ENCODE measurements at places on chromosomes 2 and 18.

DNA sequence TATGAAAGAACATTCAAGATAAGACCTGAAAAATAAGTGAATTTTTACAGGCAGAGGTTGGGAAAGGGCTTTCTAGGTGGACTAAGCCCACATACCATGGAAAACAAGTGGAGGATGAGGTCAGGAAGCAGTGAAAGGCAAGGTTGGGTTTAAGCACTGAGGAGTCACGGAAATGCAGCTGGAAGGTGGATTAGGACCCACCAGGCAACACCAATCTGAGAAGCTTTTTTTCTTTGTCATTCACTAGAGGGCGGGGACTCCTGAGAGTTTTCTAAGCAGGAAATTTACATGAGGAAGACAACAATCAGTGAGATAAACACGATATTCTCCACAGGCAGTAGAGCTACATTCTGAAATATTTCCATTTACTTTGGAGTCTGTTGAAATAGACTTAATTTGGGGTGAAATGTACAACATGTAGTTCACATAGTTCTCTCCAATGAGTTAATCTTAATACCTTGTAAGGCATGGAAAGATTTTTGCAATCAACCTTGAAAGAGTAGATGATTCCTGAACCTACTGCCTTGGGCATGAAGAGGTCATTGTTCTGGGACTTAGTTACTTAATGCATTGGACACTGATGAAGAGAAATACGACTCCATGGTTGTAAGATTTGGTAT is 40.7 kb downstream of the VIT start:
- no peak for DNase-seq

DNA sequence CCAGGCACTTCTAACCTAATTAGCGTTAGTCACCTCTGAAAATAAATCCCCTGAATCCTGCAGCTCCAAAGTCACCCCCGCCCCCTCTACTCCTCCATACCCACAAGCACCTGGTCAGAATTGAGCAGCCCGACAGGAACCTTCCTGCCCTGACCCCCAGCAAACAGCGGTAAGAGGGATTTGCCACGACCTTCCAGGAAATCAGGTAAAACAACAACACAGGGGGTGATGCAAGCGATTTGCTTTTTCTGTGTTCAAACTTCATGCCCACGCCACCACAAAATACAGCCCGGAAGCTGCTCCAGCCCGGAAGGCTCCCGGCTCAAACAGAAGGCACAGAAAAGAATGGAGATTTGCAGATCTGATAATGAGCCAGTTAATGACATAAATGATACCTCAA is 367.1 kb downstream of the GPD2 start:
- no peak for DNase-seq

GRCh38 chr2:141630407-141630930 is 500.3 kb downstream of the LRP1B start:
- no peak for DNase-seq

DNA sequence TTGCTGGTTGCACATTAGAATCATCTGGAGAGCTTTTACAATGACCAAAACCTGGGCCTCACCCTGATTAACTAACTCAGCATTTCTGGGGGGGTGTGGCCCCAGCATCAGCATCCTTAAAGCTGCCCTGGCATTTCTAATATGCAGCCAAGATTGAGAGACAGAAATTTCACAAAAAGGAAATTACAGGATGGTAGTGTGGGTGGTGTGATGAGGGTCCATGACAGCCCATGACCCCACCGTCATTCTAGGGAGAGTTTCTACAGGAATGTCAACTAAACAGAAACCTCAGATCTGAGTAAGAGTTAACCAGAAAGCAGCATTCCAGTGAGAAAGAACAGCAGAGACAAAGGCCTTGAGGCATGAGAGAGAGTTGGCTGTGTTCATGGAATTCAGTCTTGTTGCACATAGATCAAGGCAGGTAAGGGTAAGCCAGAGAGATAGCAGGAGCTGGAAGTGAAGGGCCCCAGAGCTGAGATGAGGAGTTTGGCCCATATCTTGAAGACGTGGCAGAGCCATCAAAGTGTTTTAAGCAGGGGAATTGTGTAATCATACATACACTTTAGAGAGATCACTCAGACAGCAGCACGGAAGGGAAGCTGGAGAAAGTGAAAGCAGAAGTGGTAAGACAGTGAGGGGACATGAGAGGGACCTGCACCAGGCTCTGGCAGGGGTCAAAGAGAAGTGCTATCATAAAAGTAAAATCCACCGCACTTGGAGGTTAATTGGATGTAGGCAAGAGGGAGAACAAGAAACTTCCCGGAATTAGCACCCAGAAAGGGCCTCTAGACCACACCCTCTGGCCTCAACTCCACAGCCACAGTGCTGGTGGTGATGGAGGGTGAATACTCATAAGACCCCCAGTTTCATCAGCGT is 7.8 kb upstream of the TRABD2A start:
- peak; percentile 80 for DNase-seq

DNA sequence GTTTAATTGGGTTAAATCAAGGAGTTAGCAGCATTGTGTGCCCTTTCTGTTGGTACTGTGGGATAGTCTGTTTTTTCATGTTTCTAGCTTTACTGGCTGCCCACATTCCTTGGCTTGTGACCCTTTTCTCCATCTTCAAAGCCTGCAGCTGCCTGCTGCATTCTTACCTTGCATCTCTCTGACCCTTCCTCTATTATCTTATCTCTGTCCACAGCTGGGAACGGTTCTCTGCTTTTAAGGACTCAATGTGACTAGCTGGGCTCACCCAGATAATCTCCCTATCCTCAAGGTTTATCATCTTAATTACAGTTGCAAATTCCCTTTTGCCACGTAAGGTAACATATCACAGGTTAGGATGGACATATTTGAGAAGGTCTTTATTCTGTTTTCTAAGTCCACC is 199.7 kb downstream of the KCNS3 start:
- no peak for DNase-seq

DNA sequence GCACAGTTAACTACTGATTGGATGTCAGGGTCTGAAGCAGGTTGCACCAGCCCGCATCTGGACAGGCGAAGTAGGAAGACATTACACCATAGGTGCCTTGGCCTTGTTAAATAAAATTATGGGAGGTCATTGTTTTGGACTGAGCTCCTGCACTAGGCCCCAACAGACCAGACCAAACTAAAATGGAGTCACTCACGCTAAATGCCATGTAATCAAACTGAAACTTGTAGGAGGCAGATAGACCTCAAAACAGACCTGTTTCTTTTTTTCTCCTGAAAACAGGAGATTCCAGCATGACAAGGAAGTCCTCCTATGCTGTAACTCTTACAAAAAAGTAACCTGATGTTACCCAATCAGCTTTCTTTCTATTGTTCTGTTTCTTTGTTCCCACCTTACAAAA is 15.5 kb upstream of the NFU1 start:
- DNase-seq: no peak

GRCh38 chr2:157989227-157989626 is 112.4 kb upstream of the UPP2 start:
- no peak for DNase-seq

DNA sequence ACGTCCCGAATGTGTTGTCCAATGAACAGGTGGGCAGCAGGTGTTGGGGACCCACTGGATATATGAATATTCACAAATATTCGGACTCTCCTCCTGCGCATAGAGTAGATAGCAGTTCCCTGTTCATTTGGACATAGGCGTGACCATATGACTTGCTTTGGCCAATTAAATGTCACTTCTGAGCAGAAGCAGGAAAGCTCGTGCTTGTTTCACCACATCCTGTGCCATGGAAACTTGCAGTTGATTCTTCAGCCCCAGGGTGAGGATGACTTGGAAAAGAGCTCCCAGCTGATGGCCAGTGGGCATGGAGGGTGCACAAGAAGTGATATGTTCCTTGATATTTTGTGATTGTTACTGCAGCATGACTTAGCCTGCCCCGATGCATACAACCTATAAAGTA is 52.6 kb downstream of the PTPRM start:
- DNase-seq: no peak

GRCh38 chr18:69564602-69565001 is 163.9 kb downstream of the DOK6 start:
- DNase-seq: no peak

DNA sequence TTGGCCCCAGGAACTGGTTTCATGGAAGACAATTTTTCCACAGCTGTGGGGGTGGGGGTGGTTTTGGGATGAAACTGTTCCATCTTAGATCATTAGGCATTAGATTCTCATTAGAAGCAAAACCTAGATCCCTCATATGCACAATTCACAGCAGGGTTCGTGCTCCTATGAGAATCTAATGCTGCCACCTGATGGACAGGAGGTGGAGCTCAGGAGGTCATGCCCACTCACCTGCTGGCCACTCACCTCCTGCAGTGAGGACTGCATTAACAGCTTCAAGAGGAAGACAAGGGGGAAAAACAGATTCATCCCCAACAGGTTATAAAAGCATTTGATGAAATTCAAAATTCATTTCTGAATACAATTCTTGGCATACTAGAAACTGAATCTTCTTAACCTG is 38.5 kb downstream of the THAP4 start:
- no peak for DNase-seq

DNA sequence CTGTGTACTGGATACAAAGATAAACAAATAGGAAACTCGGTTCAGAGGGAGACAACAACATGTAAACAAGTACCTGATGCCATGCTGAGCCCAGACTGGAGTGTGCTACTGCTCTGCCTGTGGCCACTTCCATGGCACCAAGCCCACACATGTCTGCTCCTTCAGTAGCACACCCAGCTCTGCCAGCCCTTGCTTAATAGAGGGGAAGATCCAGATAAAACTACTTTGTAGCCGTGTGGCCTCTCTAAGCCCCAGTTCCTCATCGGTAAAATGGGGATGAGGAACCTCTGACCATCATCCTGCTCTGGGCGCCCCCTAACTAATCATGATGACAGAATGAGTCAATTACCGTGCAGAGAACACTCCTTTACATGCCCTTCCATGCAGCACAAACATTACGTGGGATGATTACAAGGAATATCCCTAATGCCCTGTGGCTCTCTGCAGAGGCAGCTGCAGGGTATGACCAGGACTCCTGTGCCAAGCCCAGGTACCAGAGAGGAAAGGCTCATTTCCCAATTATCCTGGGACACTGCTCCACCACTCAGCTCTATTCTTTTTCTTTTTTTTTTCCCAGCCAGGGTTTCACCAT is 34.9 kb downstream of the DNMT3A start:
- DNase-seq: no peak

- no peak for DNase-seq
Measured at GRCh38 chr18:57475408-57475807, 40.2 kb downstream of the ONECUT2 start.

GRCh38 chr2:65818873-65819451 is 386.6 kb upstream of the SPRED2 start:
- no peak for DNase-seq

DNA sequence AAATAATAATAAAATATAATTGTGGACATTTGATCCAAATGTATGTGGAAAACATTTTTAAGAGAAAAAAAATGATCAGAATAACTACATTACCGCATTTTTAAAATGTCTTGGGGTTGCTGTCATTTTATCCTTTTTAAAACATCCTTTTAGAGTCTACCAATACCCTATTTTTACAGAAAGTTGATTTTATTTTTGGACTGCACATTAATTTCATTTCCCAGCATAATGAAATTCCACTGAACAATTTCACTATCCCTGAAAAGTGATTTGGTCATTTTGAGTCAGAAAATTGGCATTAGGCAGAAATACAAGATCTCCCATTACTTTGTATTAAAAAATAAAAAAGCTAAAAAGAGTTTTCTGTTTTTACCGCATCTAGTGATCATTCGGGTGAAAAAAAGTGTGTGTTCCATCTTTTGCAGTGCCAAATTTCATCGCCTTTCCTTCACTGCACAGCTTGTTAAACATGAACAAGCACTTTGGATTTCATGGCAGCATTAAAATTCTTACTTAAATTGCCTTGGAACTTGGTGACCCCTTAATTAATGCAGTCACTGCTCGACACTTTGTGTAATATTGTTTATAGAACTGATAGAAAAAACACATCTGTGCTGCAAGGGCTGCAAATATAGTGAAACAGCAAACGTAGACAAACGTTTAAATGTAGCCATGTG is 611.7 kb downstream of the TSN start:
- DNase-seq: no peak

GRCh38 chr18:61677435-61677970 is 215.3 kb downstream of the RNF152 start:
- DNase-seq: no peak

GRCh38 chr2:235514627-235515363 is 21.0 kb downstream of the AGAP1 start:
- no peak for DNase-seq

DNA sequence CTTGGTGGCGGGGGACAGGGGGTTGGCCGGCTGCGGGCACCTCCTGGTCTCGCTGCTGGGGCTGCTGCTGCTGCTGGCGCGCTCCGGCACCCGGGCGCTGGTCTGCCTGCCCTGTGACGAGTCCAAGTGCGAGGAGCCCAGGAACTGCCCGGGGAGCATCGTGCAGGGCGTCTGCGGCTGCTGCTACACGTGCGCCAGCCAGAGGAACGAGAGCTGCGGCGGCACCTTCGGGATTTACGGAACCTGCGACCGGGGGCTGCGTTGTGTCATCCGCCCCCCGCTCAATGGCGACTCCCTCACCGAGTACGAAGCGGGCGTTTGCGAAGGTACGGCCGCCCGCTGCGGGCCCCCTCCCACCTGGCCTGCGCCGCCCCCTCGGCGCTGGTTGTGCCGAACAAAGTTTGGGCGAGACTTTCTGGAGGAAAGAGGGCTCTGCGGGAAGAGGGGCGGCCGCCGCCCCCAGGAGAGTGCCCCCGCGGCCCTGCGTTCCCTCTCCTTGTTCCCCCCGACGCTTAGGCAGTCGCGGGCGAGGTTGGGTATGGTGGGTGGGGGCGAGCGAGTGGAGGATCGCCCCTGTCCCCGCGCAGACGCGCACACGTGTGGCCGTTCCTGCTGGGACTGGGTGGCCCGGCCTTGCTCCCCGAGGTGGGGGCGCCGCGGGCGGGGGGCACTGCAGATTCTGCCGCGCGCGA is 866 bp downstream of the CRIM1 start:
- DNase-seq: no peak

GRCh38 chr2:136005462-136006196 is 20.2 kb upstream of the DARS1 start:
- no peak for DNase-seq

GRCh38 chr18:76514573-76514972 is 19.5 kb upstream of the ZNF516 start:
- DNase-seq: no peak

DNA sequence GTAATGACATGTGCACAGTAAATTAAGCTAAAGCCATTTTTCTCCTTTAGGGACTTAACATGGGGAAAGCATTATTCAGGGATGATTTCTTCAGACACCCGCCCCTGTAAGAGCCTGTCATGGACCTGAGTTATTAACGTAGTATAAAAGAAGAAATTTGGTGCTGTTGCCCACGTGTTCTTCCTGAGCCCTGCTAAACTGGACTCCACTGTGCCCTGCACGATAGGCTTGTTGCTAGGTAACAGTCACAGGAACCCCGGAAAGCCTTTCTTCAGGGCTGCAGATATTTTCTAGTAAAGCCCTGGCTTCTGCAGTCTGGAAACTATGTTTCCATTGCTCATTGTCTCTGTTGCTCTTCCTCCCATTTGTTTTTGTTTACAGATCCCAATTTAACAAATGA is 157.9 kb downstream of the LRRC30 start:
- no peak for DNase-seq

- no peak for DNase-seq
Measured at GRCh38 chr2:48938231-48938630, 182.7 kb upstream of the LHCGR start.

- no peak for DNase-seq
Measured at GRCh38 chr2:41495050-41495449, 552.8 kb upstream of the PKDCC start.

All from GDM1 (cell line).